ENCODE measurements at places on chromosomes 1 and 21.
A peak's percentile ranks its signal among the peaks of the same experiment; 100 is the strongest.

DNA sequence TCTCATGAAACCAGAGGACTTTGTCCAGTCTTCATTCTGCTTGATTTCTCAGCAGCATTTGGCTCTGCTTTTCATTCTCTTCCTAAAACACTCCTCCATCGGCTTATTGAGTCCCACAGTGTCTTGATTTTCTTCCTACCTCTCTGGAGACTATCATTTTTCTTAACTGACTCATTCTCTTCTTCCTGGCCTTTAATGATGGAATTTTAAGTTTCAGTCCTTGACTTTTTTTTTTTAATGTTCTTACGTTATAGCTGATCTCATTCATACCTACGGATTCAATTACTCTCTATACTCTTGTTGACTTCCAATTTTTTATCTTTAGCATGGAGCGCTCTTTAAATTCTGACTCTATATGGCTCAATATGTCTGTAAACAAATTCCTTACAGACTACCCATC lies 111.1 kb downstream of the NEK7 start:
- DNase-seq, result no peak

GRCh38 chr1:199135901-199136300 lies 497.1 kb downstream of the PTPRC start:
- DNase-seq, result no peak

- no peak for DNase-seq
Observed at GRCh38 chr1:164709126-164709525, 150.1 kb downstream of the PBX1 start.

DNA sequence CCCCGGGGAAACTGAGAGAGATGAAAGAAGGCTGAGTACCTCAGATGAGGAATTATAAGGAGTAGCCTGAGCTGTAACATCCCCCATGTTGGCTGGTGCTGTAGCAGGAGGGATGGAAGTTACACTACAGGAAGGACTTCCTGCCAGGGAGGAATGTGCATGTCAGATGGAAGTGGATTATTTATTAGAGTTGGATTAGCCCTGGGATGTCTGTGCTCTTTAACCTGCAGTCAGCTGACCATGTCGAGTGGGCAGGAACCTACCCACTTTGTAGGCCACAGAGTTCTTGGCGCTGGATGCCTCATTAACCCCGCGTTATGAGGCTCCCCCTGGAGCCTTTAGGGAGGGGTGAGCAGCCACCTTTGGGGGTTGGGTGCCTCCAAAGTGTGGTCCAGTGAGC lies 757 bp upstream of the SEMA4A start:
- no peak for DNase-seq

- no peak for DNase-seq
Observed at GRCh38 chr1:101022294-101022693, 3.3 kb downstream of the DPH5 start.

GRCh38 chr1:24803220-24803619 lies 58.0 kb downstream of the CLIC4 start:
- no peak for DNase-seq

DNA sequence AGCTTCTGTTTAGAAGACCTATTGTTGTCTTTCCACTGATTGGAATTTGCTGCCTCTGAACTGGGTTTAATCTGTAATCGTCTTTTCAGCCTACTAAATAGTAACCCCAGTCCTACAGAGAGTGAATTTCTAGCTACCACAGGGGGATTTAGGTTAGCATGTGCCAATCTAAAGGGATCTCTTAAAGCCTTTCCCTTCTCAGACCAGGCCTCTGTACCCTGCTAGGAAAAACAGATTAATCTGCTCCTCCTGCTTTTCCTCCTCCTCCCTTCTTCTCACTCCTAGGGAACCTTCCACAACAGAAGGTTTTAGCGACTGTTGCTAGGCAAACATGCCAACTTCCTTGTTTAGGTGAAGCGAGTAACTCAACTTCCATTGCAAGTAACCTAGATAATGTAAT lies 1.3 kb upstream of the RC3H1 start:
- no peak for DNase-seq

- DNase-seq, result no peak
Observed at GRCh38 chr1:159791031-159791430, 10.3 kb downstream of the DUSP23 start.

GRCh38 chr1:206734499-206735142 lies 36.0 kb upstream of the IL19 start:
- peak; percentile 82 for DNase-seq

DNA sequence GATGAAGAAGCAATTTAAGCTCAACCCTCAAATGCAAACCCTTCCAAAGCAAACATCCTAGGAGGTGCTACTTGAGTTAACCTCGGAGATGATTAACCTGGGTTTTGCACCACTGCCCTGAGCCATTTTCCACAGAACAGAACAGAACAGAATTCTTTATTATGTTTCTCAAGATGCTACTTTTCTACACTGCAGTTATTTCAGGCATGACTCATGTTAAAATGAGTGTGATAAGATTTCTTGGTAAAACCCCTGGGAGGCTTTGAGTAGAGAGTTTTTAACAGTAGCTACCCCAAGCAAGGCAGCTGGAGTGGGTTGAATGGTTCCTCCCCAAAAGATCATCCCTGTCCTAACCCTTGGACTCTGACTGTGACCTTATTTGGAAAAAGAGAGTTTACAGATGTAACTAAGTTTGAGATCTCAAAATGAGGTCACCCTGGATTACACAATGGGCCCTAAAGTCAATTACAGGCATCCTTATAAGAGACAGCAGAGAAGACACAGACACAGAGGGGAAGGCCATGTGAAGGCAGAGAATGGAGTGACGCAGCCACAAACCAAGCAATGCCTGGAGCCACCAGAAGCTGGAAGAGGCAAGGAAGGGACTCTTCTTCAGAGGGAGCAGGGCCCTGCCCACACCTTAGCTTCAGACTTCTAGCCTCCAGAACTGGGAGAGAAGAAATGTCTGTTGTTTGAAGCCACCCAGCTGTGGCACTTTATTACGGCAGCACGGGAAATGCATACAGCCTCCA lies 153.4 kb downstream of the ETS2 start:
- no peak for DNase-seq

DNA sequence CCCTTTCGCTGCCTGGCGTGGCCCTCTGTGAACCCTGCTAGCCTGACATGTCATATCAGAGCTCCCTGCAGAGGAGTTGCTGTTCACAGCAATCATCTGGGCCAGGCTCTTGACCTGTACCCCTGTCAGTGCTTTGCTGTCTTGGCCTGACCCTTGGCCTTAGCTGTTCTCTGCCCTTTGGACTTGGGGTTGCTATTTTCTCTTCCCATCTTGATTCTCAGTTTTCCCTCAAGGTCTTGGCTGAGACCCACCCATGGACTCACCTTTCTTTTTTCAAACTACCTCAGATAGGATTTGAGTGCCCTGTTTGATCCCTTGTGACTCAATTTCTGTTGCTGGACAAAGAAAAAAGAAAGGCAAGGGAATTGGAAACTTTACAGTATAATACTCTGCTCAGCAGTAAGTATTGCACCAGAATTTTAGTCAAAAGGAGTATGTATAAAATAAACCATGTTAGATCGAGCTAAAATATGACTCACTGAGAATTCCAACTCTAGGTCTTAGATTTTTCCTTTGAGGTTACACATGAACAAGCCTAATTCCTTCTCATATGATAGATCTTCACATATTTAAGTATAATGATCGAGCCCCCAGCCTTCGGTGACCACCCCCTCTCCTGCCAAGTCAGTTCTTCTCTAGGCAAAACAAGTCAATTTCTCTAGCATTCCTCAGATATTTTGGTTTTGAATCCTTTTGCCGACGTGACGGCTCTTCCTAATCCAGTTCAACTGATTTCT lies 110.5 kb downstream of the NGF start:
- no peak for DNase-seq

- no peak for DNase-seq
Observed at GRCh38 chr1:60751306-60751705, 331.1 kb upstream of the NFIA start.
